ENCODE measurements at places on chromosomes 5 and 9.
A peak's percentile ranks its signal among the peaks of the same experiment; 100 is the strongest.

- no peak for DNase-seq
Observed at GRCh38 chr9:18861609-18862544, 171.1 kb downstream of the SAXO1 start.

GRCh38 chr5:1300581-1301083, 5.8 kb upstream of the TERT start:
- no peak for DNase-seq

GRCh38 chr9:114112778-114113584, 13.9 kb upstream of the KIF12 start:
- no peak for DNase-seq

DNA sequence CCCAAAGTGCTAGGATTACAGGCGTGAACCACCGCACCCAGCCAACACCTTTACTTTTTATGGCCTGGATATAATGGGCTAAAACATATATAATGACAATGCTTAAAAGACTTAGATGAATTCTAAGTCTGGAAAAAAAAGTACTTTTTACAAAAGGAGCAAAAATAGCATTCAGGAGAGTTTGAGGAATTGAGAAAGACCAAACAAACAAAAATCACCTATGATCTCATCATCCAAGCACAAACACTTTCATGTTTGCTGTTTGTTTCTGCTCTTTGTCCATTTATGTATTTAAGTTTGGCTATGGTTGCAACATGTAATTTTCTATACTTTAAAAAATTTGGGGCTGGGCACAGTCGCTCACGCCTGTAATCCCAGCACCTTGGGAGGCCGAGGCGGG, 54.8 kb upstream of the RIC1 start:
- no peak for DNase-seq

DNA sequence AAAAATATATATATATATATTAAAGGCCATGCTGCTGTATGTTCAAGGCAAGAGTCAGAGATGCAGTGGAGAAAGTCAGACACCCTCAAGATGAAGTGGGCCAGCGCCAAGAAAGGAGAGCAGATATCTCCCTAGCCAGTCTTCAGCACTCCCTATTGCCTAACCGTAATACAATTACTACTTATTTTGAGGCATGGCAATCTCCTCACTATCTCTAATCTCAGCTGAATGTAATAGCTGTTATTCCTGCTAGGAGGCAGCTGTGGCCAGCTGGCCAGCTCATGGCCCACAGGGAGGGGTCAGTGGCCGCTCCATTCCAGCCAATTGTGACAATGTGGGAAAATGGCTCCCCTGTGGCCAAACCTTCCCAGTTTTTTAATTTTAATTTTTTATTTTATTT, 87.5 kb upstream of the FBXW11 start:
- no peak for DNase-seq

- DNase-seq = no peak
Observed at GRCh38 chr5:143757116-143757515, 54.8 kb upstream of the HMHB1 start.

GRCh38 chr9:108296056-108296455, 559.7 kb downstream of the ACTL7B start:
- DNase-seq = no peak

- DNase-seq = no peak
Observed at GRCh38 chr5:6452622-6453504, 4.2 kb downstream of the UBE2QL1 start.

GRCh38 chr5:137264041-137264440, 235.1 kb downstream of the SPOCK1 start:
- no peak for DNase-seq

- DNase-seq = no peak
Observed at GRCh38 chr5:68482199-68482598, 266.6 kb downstream of the PIK3R1 start.

GRCh38 chr5:43702815-43703214, 99.8 kb downstream of the NNT start:
- DNase-seq = no peak

GRCh38 chr9:137300567-137301080, 1.4 kb downstream of the NRARP start:
- no peak for DNase-seq

- no peak for DNase-seq
Observed at GRCh38 chr5:34608859-34609648, 47.1 kb upstream of the RAI14 start.

DNA sequence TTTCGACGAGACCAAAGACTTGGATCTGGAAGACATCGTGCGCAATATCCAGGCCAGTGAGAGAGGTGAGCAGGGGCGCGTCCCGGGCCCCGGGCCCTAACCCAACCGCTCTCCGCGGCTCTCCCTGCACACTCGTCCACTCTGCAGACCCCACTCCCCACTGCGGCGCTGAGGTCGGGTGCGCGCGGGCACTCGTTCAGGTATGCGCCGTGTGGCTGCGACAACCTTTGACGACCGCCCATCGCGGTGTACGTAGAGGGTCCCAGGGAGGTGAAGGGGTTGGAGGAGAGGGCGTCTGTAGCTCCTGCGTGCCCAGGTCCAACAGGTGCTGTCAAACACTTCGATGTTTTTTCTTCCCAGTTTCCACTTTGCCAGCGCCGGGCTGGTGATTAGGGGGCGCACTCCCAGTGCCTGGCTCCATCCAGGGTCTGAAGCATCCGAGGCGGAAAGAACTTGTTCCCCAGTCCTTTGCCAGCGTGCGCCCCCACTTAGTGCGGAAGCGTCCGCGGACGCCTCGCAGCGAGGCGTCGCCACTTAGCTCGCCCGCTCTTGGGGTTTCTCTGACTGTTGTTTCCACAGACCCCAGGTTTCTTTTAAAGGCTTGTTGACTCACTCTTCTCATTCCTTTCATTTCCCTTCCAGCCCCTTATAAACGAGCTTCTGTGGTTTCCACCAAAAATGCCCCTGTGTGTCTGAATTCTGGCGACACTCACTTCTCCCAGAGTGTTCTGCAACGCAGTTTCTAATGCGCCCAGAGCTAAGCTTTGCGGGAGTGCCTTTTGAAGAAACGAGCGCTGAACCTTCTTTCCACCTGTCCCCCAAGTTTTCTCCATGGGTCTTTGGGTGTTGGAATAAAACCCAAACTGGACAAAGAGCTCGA, 1.6 kb downstream of the NPR3 start:
- no peak for DNase-seq

DNA sequence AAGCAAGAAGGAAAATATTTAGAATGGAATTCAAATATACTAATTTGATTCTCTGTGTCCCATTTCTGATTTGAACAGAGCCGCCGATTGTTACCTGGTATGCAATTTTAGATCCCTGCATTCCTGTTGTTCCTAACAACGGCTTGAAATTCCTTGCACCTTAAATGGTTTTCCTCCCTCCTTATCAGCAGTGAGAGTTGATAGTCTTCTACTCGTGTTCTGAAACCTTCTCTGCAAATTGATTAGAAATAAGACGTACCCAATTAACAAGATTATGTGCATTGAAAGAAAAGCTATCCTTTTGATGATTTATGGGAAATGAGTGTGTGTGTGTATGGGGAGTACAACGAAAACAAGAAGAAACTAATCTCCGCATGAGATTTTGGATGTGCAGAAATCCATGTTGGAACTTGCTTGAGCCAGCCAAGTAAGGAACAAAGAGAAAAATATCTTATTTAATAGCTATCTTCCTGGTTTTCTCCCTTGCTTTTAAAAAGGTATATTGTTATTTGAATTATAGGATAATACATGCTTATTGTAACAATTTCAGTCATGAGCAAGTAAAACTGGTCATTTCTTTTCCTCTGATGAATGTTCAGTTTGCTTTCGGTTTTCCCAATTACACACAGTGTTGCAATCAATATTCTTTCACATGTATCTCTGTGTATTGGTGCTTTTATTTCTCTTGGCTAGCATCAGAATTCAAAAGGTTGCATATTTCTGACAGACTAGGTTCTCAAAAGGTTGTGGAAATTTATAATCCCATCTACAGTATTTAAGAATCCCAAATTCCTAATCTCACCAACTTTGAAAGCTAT, 211.1 kb upstream of the ACTBL2 start:
- no peak for DNase-seq

GRCh38 chr9:124329206-124329792, 71.5 kb downstream of the NEK6 start:
- DNase-seq = no peak

DNA sequence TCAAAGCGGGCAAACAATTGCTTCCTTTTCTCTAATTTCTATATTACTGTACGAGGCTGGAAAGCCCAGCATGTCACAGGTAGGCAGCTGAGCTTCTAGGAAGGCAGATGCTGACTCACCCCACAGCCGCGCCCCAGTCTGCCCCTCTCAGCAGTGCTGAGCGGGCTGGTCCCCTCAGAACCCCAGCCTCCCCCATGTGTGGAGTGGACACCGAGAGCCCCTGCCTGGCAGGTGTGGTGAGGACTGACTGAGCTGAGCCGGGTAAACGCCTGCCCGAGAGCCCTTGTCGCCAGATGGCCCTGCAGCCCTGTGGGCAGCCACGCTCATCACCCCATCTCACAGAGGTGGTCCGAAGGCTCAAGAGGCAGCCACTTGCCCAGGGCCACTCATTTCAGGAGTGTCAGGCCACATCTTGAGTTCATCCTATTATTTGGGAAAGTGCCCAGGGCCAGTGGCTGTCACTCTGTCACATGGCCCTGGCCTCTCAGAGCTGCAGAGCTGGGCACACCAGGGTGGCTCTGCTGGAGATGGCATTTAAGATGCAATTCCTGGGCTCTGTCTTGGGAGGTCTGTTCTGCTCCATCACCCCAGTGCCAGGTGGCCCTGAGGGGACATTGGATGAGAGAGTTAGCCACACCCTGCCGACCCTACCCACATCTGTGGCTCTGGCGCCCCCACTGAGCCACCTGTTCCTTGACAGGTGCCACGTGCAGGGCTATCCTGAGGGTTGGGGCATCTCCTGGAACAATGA, 12.4 kb downstream of the CARD19 start:
- DNase-seq = peak; percentile 59

DNA sequence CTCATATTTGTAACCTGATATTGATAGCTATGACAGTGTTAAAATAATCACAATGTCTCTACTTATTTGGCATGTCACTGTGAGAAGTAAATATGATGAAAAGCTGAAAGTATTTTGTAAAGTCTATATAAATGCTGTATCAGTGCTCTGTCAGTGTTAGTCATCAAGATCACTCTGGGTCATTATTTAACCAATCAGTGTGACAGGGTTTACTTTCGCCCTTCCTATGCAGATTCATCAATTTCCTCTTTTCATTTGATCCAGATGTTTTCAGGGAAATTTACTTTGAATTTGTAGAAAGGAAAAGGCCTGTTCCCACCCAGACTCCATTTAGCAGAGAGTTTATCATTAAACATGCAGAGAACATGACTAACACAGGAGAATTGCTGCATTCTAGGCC, 9.9 kb upstream of the PCSK5 start:
- DNase-seq = no peak

- DNase-seq = no peak
Observed at GRCh38 chr9:136582977-136583735, 37.3 kb upstream of the NOTCH1 start.

DNA sequence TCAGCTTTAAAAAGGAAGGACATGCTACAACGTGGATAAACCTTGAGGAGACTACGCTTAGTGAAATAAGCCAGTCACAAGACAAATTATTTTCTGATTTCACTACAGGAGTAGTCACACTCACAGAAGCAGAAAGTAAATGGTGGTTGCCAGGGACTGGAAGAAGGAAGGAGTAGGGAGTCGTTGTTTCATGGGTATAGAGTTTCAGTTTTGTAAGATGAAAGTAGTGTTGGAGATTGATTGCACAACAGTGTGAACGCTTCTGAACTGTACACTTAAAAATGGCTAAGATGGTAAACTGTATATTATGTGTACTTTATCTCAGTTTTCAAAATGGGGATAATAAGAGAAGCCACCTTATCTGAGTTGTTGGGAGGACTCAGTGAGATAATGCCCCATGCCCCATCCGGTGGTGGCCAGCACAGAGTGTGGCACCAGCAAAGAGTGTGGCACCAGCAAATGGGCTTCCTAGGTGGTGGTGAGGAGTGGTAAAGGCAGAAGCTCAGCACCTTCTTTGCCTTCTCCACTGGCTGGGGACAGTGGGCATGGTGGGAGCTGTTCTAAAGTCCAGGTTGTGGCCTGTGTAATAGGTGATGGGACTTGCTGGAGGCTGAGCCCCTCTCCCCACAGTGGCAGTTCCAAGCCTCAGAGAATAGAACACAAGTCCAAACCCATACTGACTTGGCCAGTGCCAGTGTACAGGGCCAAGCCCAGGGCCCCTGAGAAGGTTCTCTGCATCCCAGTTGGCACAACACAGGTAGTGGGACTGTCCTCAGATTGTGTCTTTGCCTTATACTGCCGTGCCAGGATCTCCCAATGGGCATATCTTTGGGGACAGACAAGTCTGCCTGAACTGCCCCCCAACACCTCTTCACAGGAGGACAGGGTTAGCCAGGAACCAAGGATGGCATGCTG, 4.4 kb downstream of the SLC22A4 start:
- no peak for DNase-seq

GRCh38 chr5:112024221-112024620, 267.2 kb upstream of the NREP start:
- no peak for DNase-seq

DNA sequence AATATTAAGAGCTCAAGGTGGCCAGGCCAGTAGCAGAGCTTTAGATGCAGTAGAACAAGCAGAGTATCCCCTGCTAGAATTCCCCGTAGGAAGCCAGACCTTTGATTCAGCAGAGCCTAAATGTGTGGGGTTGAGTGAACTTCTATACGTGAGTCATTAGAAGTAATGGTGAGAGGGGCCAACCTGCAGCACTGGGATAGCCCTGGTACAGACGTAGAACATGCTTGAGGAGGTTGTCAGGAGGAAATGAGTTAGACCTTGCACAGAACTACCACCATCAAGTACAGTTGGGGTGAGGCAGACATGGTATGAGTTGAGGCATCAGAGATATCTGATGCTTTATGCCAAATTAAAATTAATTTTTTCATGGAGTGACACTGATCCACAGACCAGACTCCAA, 42.0 kb downstream of the PDCD1LG2 start:
- no peak for DNase-seq

GRCh38 chr5:116448870-116449427, 125.7 kb downstream of the SEMA6A start:
- DNase-seq = no peak

DNA sequence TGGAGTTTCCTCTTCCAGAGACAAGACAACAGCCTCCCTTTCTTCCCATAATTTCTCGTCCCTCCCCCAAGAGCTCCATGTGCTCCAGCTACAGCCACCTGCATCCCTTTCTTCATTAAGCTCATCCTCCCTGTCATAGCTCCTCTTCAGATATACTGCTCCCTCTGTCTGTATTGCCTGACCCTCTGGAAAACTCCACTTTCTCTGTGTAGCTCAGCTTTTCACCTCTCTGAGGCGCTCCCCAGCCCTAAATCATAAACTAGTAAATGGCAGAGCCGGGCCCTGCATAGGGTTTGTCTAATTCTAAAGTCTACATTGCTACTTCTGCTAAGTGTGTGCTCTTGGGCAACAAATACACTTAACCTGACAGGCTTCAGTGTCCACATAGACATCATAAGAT, 8.8 kb upstream of the PLIN2 start:
- no peak for DNase-seq

DNA sequence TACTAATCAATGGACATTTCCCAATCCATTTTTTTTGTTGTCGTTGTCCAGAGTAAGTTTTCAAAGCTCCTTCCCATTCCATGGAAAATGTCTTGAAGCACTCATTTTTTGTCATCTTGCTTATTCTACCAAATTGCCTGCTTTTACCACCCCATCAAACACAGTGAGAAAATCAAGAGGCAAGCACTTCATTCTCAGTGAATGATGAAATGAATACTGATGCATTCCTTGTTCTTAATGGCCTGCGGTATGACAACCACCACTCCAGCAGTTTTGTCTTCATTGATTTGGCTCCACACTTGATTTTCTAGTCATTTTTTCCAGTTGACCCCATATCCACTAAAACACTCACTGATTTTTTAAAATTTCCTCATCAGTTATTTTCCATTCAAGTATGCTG, 193.5 kb upstream of the ANKH start:
- no peak for DNase-seq

GRCh38 chr5:143056792-143057579, 286.8 kb downstream of the ARHGAP26 start:
- no peak for DNase-seq

All from stimulated activated CD4-positive, alpha-beta T cell treated with anti-CD3 and anti-CD28 coated beads, Interleukin-4, amount 100 ng/mL, for 1 hour (primary cell).